ENCODE measurements at places on chromosomes 5 and 9.

- DNase-seq: no peak
Observed at GRCh38 chr9:33249983-33250382, 10.0 kb downstream of the SPINK4 start.

DNA sequence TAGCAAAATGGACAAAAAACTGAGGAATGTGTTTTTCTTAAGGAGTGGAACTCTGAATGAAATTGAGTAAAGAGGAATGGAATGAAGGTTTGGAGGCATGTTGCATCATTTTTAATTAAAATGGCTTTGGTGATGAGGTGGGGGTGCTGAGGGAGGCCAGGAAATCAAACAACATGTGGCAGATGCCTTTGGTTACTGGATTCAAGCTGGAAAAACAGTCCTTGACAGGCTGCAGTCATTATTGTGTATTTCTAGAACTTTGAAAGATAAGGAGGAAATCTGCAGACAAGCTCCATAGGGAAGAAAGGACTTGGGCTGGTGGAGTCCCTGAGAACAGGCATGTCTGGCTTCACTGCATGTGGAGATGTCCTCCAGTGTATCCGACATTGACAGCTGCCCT lies 203.5 kb upstream of the HAPLN1 start:
- no peak for DNase-seq

GRCh38 chr5:157308836-157309465 lies 43.0 kb downstream of the CYFIP2 start:
- no peak for DNase-seq

- DNase-seq: peak; percentile 18
Observed at GRCh38 chr5:124677374-124678351, 68.8 kb downstream of the ZNF608 start.

GRCh38 chr5:72487177-72487576 lies 20.0 kb downstream of the ZNF366 start:
- DNase-seq: no peak
